Thoracic aorta (tissue), 2 donors: ENCODE measurements at places on chromosomes 7 and 10. TPM values are rescaled to one million over a fixed set of nuclear protein-coding genes. Genes with fewer than 3 reads are reported as not detected.

GRCh38 chr10:43931308-43931930 is 282.7 kb upstream of the ZNF32 start:
- DNase-seq: no peak

DNA sequence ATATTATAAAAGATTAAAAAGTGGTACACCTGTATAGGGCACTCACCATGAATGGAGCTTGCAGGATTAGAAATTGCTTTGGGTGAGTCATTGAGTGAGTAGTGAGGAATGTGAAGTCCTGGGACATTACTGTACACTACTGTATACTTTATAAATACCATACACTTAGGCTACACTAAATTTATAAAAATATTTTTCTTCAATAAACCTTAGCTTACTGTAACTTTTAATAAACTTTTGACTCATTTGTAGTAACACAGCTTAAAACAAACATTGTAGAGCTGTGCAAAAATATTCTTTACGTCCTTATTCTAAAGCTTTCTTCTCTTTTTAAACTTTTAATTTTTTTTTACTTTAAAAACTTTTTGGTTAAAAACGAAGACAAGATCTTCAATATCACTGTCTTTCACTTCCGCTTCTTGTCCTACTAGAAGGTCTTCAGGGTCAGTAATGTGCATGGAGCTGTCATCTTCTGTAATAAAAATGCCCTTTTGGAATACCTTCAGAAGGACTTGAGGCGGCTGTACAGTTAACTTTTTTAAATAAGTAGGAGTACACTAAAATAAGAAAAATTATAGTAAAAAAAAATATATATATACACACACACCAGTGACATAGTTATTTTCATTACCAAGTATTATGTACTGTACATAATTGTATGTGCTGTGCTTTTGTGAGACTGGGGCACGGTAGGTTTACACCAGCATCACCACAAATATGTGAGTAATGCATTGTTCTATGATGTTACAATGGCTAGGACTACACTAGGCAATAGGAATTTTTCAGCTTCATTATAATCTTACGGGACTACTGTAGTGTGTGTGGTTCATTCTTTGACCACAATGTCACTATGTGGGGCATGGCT is 3.5 kb downstream of the STK31 start:
- no peak for DNase-seq

GRCh38 chr7:31054608-31055278 is 2.6 kb downstream of the ADCYAP1R1 start:
- DNase-seq: no peak

GRCh38 chr10:133096616-133097269 is 9.0 kb downstream of the ADGRA1 start:
- no peak for DNase-seq

GRCh38 chr7:131038153-131038552 is 289.5 kb upstream of the MKLN1 start:
- no peak for DNase-seq

GNG11 gene
- total RNA-seq: 11.1 TPM

MCU gene
- total RNA-seq: 15.0 TPM

AKR1D1 gene
- not detected for total RNA-seq

LRRN3 gene
- total RNA-seq: 1.6 TPM
